ENCODE measurements at places on chromosomes 12 and 14.

- no peak for DNase-seq
Measured at GRCh38 chr14:80465546-80466220, 254.4 kb upstream of the DIO2 start.

DNA sequence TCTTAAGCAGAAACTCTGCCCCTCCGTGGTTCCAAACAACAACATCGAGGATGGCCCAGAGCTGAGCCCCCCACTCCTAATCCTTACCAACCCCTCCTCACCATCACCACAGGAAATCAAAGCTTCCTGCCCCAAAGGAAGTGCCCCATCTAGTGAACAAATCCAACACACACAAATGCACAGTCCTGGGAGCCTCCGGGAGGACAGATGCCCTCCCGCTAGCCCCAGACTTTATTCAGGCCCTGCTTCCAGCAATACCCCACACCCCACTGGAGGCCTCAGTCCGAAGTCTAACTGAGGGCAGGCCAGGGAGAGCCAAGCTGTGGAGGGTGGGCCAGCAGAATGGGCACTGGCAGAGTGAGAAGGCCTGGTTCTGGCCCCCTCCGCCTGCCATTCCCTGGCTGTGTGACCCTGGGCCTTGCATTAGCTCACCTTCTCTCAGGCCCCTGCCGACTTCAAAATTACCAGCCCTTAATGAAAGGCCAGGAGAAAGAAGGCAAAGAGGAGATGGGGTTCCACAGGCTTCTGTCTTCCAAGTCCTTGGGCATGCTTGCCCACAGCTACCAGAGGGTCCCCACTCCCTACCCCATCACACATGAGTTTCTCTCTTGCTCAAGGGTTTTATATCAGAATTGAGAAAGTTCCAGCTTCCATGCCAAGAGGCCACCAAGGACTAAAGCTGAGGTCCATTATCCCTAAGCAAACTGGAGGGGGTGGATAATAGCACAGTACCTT is 2.3 kb downstream of the HDAC7 start:
- no peak for DNase-seq

- DNase-seq = no peak
Measured at GRCh38 chr14:104185916-104186495, 47.6 kb downstream of the KIF26A start.

DNA sequence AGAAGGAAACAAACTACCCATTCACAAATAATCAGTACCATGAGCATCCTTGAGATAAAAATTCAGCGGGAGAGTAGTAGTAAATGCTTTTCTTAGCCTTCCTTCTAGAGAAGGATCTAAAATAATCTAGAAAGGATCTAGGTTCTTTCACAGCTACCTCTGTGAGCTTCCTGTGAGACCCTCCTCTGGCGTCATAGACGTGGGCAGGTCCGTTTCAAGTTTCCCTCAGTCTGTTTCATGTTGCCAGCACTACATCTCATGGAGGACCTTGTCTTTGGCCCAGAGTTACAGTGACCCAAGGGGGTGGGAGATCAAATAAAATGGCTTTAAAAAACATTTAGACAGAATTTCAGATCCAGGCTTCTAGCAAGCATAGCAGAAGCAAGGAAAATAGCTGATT is 13.6 kb downstream of the DAAM1 start:
- DNase-seq = no peak

- no peak for DNase-seq
Measured at GRCh38 chr12:52689936-52690335, 9.7 kb upstream of the KRT1 start.

GRCh38 chr14:106346534-106347290 is 820.3 kb downstream of the TMEM121 start:
- no peak for DNase-seq

DNA sequence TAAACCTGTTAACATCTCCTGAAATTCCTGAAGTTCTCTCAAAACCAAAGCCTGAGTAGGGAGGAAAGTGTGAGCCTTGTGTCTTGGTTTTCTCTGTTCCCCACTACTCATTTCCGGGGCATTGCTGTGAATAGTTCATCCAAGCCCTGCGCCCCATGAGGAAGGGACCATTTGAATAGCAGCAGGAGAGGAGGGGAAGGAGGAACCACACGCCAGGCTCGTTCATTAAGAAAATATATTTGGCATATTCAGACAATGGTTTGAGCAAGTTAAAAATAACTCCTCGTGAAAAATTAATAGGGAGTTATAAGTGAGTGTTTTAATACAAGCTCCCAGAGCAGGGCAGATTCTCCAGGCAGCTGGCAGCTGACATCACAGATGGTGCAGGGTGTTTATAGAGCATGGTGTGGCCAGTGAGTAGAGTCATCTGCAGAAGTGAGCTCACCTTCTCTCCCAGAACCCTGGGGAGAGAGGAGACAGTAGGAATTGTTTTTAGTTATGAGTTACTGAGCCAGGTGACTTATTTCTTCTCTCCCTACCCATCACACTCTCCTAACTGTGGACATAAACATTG is 29.5 kb upstream of the CISTR start:
- DNase-seq = no peak

DNA sequence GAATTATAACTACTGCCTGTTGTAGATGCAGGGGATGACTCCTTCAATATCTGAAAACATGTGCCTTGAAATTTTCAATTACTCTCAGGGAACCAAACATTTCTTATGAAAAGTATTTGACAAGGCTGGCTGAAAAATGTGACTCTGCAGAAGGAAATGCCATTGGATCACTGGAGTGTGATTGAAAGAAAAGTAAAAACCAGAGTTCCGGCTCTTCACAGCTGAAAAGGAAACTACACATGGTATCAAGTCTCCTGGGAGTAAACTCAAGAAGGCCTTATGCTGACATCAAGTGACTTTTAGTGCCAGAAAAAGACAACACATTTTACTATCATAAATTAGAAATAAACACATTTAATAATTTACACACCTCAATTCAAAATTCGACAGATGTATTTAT is 693.0 kb downstream of the LRFN5 start:
- DNase-seq = no peak

DNA sequence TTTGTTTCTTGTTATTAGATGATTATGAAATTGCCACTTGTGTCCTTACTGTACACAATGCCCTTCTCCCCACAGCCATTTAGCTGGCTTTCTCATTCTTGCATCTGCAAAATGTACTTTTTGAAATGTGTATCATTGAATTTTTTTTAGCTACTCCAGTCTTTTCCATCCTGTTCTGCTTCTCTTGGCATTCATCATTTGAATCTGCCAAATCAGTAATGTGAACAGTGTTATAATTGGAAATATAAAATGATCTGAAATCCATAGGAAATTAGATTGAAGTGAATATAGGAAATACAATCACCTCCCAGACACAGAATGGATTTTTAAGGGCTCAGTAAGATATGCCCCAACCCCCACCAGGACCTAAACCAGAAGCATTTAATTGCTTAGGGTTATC is 253.4 kb downstream of the C12orf50 start:
- DNase-seq = no peak

DNA sequence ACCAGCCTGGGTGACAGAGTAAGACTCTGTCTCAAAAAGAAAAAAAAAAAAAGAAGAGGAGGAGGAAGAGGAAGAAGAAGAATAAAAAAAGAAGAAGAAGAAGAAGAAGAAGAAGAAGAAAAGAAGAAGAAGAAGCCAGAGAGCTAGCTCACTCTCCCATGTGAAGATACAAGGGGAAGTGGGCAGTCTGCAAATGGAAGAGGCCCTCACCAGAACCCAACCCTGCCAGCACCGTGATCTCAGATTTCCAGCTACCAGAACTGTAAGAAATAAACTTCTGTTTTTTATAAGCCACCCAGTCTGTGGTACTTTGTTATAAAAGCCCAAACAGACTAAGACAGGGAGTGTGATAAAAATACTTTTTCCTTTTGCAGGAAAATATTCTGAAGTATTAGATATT is 130.7 kb downstream of the ETNK1 start:
- DNase-seq = no peak

DNA sequence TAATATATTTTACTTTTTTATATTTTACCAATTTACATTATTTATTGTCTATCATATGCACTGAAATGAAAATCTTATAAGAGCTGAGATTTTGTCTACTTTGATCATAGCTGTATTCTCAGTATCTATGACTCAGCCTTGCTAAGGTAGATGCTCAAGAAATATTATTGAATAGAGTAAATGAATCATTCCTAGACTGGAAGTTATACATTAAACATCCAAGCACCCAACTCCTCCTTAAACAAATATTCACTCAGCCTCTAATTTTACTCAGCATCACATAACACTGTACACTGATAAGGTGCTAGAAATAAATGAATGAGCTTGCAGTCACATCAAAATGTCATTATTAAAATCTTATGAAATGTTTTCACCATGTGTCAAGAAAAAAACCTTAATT is 1424.9 kb downstream of the LRFN5 start:
- DNase-seq = no peak

DNA sequence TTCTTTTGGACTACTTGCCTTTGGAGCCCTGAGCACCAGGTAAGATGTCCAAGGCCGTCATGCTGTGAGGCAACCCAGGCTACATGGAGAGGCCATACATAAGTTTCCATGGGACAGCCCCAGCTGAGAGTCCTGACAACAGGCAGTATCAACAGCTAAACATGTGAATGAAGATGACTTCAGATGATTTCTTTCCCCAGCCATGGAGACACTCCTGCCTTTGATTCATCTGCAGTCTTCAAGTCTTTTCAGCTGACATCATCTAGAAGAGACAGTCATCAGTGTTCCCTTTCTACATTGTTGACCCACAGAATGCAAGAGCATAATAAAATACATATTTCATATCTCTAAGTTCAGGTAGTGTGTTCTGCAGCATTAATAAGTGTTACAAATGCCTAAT is 398.7 kb downstream of the BTG1 start:
- DNase-seq = no peak

GRCh38 chr12:47033789-47034555 is 45.4 kb upstream of the PCED1B start:
- DNase-seq = no peak

- DNase-seq = no peak
Measured at GRCh38 chr14:92753250-92753649, 4.8 kb upstream of the LGMN start.

DNA sequence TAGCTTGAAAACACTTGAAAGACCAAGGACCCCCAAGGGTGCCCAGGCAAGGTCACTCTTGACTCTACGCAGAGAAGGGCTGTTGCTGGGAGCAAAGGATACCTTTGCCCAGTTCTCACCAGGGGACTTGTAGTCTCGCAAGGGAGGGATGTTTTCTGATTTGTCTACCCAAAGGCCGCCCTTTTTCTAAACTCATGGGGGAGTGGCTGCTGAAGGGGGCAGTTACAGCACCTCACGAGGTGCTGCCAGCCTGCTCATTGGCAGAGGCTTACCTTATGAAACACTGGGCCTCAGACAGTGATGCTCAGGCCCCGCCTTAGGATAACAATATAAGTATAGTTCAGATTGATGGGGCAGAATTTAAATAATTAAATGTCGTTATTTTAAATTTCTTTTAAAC is 107.0 kb downstream of the ETV6 start:
- DNase-seq = no peak

- DNase-seq = no peak
Measured at GRCh38 chr14:89215531-89215930, 201.5 kb downstream of the FOXN3 start.

GRCh38 chr12:77591959-77592743 is 238.5 kb upstream of the NAV3 start:
- DNase-seq = no peak

DNA sequence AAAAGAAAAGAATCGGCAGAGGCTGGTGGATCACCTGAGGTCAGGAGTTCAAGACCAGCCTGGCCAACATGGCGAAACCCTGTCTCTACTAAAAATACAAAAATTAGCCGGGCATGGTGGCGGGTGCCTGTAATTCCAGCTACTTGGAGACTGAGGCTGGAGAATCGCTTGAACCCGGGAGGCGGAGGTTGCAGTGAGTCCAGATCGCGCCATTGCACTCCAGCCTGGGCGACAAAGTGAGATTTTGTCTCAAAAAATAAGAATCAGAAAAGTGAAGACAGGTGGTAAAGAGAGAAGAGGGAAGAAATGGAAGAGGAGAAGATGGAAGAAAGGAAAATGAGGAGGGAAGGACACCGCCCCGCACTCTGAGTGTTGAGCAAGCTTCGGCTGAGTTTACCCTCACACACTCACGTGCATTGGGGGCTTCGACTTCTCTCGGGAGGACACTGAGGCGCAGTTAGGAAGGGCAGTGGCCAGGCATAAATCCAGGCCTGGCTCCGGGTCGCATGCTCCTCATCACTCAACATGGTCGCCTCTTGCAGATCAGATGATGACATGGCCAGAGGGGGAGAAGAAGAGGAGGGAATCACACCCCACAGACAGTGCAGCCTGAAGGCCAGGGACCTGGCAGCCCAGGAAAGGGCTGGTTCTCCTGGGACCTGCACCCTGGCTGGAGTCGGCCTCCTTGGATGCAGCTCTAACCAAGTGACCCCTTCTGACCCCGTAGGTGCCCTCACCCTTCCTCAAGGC is 61.1 kb downstream of the PRMT8 start:
- no peak for DNase-seq

DNA sequence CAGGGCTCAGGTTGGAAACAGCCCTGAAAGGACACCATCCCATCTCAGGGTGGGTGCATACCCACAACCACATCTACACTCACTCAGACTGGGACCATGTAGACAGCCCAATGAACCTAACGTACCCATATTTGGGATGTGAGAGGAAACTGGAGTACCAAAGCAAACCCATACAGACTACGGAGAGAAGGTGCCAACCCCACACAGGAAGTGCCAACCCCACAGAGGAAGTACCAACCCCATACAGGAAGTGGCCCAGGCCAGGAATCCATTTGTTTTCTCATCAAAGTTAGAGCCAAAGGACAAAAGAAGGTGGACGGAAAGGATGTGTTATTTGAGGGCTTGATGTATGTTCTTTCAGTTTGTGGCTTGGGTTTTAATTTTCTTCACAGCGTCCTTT is 19.5 kb upstream of the SPIC start:
- DNase-seq = no peak

- no peak for DNase-seq
Measured at GRCh38 chr12:93099792-93100191, 170.7 kb upstream of the EEA1 start.

DNA sequence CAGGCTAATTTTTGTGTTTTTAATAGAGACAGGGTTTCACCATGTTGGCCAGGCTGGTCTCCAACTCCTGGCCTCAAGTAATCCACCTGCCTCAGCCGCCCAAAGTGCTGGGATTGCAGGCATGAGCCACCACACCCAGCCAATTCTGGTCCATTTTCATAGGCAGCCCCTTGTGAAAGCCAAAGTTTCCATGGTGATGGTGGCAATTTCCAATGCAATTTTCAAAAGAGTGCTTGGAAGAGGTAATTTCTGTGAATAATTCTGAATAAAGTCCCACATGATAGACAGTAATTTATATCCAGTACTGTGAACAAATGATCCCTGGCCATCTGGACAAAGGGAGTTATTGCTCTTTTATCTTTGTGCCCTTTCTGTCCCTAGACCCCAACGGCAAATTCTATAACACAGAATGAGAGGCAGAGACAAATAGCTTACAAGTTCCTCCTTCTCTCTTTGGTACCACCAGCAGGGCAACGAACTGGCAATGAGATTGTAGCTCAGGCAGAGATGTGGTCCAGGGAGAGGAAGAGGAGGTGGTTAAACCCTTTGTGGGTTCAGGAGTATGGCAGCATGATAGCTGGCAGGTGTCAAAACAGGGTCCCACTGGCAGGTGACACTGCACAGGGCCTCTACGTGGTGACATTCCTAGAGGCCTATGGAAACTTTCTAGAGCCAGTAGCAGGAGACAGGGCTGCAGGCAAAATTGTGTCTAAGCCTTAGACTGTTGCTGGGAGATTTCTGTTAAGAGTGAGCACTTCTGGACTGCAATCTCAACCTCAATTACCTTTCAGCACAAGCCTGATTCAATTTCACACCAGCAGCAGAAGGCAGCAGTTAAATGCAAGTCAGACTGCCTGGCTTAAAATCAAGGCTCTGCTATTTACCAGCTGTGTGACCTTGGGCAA is 46.5 kb downstream of the NT5DC3 start:
- no peak for DNase-seq

- DNase-seq = no peak
Measured at GRCh38 chr14:96086574-96087077, 47.5 kb downstream of the C14orf132 start.

Measured in GM18507 (cell line).